ENCODE measurements at places on chromosomes 11 and 22.

DNA sequence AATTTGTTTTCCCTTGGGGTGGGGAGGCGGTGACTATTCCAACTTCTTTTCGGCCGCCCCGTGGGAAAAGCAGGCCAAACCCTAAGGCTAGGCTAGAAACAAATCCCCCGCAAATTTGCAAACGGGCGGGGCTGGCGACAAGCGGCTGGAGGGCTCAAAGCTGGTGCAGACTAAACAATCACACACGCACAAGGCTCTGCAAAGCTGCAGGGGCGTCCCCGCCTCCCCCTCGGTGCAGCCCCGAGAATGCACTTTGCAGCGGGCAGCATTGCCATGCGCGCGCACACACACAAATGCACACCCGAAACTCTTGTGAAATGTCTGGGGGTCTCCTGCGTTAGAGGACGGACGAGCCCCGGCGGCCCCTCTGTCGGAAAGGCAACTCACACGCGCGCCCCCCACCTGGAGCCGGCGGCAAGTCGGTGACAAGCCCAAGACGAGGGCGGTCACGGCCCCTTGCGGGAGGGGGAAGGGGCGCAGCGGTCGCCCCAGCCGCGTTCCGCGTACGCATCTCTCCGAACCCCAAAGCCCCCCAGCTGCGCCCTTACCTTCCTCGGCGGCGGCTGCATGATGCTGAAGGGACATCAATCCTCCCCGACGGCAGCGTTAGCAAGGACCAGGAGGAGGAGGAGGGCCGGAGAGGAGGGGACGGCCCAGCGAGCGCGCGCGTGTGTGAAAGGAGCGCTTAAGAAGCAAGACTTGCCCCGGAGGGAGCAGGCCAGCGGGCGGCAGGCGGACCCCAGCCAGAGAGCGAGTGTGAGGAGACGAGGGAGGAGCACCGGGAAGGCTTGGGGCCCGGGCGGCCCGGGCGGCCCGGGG lies 600 bp downstream of the FCHSD2 start:
- peak; percentile 59 for DNase-seq

DNA sequence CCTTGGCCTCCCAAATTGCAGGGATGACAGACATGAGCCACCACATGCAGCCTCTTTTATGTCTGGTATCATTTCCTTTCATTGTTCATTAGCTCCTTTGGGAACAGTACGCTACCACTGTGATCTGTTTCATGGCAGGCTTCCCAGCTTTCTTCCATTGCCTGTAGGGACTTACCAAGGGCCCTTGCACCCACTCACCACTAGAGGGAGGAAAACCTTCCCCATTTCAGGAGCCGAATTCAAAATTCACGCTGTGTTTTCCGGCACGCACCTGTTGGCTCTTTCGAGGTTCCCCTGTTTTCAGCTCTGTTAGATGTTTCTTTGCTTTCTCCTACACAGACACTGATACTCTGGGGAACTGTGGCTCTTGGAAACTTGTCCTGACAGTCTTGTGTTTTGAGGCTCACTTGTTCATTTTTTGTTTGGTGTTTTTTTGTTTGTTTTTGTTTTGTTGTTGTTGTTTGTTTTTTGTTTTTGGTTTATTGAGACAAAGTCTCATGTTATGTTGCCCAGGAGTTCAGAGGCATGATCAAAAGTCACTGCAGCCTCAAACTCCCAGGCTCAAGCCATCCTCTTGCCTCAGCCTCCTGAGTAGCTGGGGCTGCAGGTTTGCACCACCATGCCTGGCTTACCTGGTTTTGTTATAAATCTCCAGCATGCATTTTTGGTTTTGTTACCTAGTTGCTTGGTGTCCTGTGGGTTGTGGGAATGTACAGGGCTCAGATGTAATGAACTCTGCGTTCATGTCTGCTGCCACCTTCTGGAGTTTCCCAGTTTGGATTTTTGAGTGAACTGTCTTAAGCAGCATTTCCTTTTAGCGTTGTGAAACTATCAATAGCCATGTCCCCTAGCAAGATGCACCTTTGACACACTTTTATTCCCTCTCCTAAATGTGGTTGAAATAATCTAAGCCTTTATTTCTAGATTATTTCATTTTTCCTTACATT lies 2.3 kb downstream of the KRTAP5-11 start:
- peak; percentile 44 for DNase-seq

DNA sequence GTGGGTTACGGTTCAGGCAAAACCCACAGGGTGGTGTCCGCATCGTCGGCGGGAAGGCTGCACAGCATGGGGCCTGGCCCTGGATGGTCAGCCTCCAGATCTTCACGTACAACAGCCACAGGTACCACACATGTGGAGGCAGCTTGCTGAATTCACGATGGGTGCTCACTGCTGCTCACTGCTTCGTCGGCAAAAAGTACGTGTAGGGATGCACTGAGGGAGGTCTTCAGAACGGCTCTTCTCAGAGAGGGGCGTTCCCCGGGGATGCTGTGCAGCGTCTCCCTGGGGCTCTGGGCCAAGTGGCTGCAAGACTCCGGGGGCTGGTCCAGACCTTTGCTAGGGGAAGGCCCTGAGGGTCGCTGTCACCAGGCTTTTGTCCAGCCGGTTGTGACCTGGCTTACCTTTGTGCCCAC lies 1.3 kb downstream of the ACR start:
- DNase-seq = no peak

GRCh38 chr22:44328326-44328725 lies 15.6 kb upstream of the SHISAL1 start:
- no peak for DNase-seq

GRCh38 chr22:42673898-42674401 lies 24.8 kb upstream of the CYB5R3 start:
- peak; percentile 33 for DNase-seq

DNA sequence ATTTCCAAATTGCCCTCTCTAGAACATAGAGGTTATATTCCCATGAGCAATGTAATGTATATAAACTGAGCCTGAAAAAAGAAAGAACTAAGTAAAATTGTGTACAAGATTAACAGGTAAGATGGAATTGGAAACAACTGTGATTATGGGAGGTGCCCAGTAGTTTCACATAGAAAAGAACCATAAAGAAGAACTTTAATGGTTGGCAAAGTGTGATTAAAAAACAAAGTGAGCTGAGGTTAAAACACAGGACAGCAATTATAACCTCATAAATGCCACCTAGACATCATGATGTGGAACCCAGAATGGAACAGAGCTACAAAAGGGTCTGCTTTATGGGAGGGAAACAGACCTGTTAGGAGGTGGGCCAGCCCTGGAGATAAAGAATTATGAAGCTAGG lies 58.6 kb downstream of the CYB5R2 start:
- no peak for DNase-seq

DNA sequence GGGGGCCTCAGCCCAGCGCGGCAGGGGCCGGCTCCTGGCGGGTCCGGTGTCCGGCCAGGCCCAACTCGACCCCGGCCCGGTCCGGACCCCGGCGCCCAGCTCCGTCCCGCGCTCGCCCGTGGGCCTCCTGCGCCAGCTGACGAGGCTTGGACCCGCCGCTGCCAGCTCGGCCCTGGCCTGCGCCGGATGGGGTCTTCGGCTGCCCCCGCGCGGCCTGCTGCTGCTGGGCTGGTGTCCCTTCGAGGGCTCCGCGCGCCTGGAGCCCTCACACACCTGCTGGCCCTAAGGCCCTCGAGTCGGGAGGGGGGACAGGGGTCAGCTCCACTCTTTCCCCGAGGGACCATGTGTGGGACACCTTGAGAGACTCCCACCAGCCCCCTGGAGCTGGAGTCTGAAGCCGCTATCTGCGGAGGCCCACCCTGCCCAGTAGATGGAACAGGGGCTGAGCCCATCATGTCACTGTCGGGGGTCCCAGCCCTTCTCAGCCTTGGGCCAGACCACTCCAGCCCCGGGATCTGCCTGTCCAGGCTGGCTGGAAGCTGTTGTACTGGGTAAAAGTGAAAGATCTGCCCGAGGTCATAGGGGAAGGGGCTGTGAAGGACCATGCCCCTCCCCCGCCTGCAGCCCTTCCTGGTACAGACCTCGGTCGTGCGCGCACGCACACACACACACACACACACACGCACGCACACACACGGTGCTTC lies 768 bp upstream of the CDKN1C start:
- DNase-seq = no peak

- no peak for DNase-seq
Observed at GRCh38 chr11:73318501-73319011, 10.5 kb downstream of the ARHGEF17 start.

GRCh38 chr11:11607772-11608171 lies 14.0 kb downstream of the GALNT18 start:
- DNase-seq = peak; percentile 6

- peak; percentile 2 for DNase-seq
Observed at GRCh38 chr11:125036933-125037332, 26.2 kb upstream of the SLC37A2 start.

DNA sequence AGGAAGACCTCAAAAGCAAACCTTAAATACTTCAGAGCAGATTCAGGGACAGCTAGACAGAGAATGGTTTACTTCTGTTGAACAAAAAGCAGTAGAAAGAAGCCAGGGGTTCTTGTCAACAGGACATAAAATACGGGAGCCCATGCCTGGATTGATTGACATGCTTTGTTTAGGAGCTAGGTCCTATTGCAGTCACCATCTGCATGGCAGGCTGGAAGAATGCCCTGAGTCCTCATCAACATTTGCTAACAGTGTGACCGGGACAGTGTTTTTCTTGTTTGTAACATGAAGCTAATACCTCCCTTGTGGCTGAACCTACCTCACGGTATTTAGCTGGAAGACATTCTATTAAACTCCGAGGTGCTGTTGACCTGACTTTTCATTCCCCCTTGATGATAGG lies 225.4 kb downstream of the NTM start:
- DNase-seq = no peak

GRCh38 chr22:38345782-38346181 lies 28.5 kb upstream of the CSNK1E start:
- no peak for DNase-seq

DNA sequence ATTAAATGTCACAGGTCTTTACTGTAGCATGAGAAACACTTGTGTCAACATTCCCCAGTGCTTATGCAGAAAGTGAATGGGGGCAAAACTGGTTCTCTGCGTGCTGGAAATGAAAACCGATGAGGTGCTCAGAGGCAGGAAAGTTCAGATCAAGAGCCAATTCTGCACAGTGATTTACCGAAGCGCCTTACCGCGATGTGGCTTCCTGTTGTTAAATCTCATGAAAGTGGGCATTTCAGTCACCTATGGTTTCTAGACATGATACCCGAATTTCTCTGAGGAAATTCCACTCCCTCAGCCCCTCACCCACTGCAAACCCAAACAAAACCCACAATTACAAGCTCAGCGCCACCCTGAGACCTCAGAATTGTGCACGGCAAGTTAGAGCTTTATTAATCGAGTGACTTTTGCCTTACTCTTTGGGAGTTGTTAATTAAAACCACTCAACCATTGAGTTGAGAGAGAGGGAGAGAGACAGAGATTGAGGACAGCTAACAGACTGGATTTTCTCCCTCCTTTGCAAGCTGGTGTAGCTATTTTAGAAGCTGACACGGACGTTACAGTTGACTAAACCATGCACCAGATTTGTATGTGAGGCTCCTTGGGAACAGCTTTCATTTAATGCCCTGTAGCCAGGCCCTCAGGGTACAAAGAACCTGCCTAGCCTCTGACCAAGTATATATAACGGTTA lies 196.4 kb downstream of the DBX1 start:
- DNase-seq = no peak

DNA sequence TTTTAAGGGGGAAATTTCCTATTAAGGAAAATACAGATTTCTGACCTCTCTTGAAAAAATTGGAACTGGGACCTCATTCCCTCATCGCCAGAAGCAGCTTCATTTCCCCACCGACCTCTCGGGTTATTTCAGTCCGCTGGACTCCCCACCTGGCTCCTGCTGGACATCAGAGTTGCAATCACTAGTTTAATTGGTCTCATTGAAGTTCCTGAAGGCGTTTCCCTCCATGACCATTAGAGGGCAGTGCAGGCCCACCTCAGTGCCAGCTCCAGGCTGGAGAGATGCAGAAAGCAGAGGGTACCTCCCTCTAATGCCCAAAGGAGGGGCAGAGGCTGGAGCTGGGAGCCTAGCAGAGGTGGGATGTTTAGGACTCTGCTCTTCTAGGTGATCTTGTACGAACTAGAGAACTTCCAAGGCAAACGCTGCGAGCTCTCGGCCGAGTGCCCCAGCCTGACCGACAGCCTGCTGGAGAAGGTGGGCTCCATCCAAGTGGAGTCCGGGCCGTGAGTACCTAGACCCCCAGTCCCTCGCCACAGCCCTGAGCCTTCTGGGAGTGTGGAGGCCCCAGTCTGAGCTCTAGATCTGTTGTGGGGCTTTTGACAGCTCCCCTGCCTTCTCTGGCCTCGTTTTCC lies 2.7 kb downstream of the CRYBB3 start:
- DNase-seq = peak; percentile 56

GRCh38 chr11:74948546-74948897 lies 369 bp downstream of the XRRA1 start:
- DNase-seq = no peak

DNA sequence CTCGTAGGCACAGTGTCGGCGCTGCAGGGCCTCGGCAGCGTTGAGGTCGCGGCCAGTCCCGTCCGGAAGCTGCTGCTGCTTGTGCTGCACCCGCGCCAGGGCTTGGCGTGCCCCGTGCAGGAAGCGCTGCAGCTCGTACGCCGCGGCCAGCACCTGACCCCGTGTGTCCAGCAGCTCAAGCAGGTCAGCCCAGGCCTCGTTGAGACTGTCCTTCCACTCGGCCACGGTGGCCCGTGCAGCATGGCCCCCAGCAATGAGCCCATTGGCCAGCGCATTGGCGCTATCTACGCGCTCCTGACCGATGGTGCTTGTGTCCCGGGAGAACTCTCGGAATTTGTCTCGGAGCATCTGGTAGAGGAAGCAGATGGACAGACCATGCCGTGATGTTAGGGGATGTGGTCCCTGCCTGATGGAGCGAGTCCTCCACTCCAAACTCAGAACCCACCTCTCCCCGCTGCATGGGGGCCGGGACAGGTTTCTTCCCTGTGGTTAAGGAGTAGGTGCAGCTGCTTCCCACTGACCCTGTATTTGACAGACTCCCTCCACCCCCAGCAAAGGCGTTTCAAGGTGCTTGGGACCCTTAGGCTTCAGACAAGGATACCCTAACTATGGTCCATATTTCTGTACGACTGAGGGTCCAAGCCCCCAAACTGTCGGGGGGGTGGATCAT lies 13.8 kb upstream of the RBM4B start:
- no peak for DNase-seq

- peak; percentile 70 for DNase-seq
Observed at GRCh38 chr11:122186439-122187080, 70.5 kb upstream of the BLID start.

GRCh38 chr11:117600234-117600783 lies 196.7 kb downstream of the DSCAML1 start:
- no peak for DNase-seq

- DNase-seq = no peak
Observed at GRCh38 chr11:117649296-117650055, 147.5 kb downstream of the DSCAML1 start.
